ENCODE measurements at places on chromosomes 2 and 18. TPM values are rescaled to one million over a fixed set of nuclear protein-coding genes. Genes with fewer than 3 reads are reported as not detected.

The RTP5 gene
- not detected for total RNA-seq

The CRYBA2 gene
- not detected for total RNA-seq

The AKAIN1 gene
- total RNA-seq: not detected

The PNKD gene
- 19.1 TPM for total RNA-seq

The CERKL gene
- not detected for total RNA-seq

The ITM2C gene
- 37.5 TPM for total RNA-seq

The ZNF2 gene
- total RNA-seq: 6.8 TPM

The PTMA gene
- total RNA-seq: 968 TPM

The TBR1 gene
- total RNA-seq: under 0.01 TPM

The PTCD3 gene
- 41.1 TPM for total RNA-seq

The SH3BP4 gene
- total RNA-seq: 17.4 TPM

The ANKRD30BL gene
- not detected for total RNA-seq

The CD8B2 gene
- total RNA-seq: not detected

The GPR155 gene
- total RNA-seq: 1.1 TPM

The CXCR1 gene
- total RNA-seq: not detected

The ADAM17 gene
- 60.2 TPM for total RNA-seq

The IL1A gene
- not detected for total RNA-seq

The CCL20 gene
- total RNA-seq: 0.95 TPM

The MYO1B gene
- total RNA-seq: 55.7 TPM

The UGT1A5 gene
- not detected for total RNA-seq

The MAP2 gene
- 3.8 TPM for total RNA-seq

The PPP1R1C gene
- total RNA-seq: 0.33 TPM

The PAX8 gene
- total RNA-seq: 0.11 TPM
